ENCODE measurements at places on chromosomes 12 and 14.

GRCh38 chr14:94322648-94323570 lies at the start of gene SERPINA6:
Gene SERPINA6, minus strand, starts transcription at chr14:94323336. Its CDS starts 8,688 bp downstream, at chr14:94314648.
- DNase-seq: no peak

DNA sequence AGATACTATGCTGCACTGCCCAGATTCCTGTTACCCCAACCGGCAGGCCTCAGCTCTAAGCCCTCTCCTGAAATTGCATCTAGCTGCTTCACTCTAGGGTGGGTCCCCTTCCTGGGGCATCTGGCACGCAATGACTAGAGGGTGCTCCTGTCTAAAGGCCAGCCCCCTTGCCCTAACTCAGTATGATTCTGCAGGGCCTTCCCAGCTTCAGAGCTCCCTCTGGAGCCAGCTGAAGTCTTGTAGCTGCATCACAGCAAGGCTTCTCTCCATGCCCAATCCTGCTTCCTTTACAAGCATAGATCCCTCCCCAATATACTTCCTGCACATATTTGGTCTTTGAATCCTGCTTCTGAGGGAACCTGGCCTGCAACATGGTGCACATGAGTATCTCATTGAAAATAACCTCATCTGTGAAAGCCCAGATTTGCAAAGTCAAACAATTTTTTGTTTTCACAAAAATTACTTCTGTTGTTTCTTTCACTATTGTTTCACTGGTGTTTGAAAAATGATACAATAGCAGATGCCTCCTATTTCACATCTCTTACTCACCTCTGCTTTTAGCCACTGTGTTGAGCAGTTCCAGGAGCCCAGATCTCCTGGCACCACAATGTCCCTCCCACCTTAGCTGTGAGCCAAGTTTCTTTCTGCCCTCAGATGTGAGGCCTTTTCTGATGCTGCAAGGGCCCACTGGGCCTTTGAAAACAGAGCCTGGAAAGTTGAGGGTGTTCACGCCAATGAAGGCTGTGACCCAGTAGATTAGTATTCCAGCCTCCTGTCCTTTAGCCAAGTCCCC lies 169.5 kb upstream of the EGLN3 start:
- DNase-seq: peak; percentile 15

- no peak for DNase-seq
Observed at GRCh38 chr12:121036810-121037326, 2.2 kb downstream of the OASL start.

- peak; percentile 7 for DNase-seq
Observed at GRCh38 chr12:45878630-45879255, 111.6 kb downstream of the SCAF11 start.

GRCh38 chr14:92692822-92693226 lies 55.6 kb downstream of the LGMN start:
- DNase-seq: peak; percentile 95

GRCh38 chr14:103460415-103460814 lies 62.2 kb downstream of the CKB start:
- no peak for DNase-seq

DNA sequence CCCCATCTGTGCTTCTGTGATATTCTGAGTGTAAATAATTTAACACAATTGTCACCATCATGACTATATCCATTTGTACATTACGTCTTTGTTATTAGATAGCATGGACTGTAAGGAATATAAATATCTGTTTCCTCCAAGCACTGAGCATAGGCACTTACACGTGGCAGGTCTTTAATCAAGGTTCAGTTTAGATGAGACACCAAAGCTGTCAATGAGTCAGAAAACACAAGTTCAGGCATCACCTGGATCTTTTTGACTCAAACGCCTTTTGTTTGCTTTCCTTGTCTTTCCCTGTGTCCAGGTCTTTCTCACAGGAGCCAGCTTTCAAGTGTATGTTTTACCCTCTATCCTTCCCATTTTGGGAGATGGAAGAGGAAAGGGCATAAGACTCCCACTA lies 163.2 kb upstream of the CCDC198 start:
- no peak for DNase-seq

DNA sequence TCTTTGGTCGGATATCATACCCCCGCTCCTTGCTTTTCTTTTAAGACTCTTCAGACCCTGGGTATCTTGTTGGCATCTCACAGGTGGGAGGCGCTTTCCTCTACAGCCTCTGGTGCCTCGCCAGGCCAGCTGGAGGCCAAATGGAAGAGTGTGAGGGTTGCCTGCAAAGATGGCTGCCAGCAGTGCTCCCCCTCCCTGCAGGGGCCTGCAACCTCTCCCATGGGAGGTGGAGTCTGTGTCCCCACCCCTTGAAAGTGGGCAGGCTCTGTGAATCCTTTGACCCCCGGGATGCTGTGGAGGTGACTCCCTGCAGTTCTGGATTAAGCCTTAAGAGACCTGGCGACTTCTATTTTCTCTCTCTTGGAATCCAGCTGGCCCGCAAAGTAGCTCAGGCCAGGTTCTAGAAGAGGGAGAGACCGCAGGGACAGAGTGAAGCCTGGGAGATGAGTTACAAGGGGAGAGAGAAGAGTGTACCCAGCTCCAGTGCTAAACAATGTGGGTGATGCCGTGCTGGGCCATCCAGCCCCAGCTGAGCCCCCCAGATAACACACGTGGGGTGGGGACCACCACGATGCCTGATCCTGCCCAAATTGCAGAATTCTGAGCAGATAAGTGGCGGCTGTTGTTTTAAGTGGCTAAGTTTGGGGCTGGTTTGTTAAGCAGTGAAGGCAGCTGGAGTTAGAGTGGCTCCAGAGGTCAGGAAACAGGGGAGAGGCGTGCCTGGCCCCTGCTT lies 37.9 kb upstream of the NCOR2 start:
- no peak for DNase-seq

GRCh38 chr12:71556875-71557274 lies 106.8 kb downstream of the ZFC3H1 start:
- no peak for DNase-seq

DNA sequence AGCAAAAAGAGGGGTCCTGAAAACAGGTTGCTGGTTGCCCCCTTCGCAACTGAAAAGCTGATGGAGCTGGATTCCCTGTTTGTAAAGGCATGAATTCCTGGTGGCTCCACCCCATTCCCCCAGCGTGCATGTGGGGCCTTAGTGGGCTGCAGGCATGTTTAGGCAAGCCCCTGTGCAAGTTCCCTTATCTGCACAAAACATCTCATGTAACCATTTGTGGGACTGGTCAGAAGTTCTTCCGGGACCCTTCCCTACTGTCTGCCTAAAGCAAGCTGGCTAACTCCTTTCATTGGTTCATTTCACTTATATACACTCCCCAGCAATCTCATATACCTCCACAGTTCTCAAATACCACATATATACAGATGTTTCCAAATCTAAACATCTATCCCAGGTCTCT lies 24.0 kb upstream of the HIGD1C start:
- DNase-seq: no peak

DNA sequence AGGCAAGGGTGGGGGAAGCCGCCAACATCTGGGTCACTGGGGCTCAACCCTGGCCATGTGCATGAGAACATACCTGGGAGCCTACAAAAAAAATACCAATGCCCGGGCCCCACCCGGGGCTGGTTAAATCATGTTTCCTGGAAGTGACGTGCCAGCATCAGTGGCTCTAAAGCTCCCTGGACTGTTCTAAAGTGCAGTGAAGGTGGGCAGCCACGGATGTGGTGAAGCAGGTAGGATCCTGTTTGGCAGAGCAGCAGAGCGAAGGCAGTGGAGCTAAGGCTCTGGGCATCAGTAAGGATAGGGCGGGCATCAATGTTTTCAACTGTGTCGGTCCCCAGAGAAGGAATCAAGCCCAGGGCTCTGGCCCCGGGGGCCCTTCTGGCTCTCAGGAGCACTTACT lies 525 bp upstream of the GPR68 start:
- DNase-seq: no peak

DNA sequence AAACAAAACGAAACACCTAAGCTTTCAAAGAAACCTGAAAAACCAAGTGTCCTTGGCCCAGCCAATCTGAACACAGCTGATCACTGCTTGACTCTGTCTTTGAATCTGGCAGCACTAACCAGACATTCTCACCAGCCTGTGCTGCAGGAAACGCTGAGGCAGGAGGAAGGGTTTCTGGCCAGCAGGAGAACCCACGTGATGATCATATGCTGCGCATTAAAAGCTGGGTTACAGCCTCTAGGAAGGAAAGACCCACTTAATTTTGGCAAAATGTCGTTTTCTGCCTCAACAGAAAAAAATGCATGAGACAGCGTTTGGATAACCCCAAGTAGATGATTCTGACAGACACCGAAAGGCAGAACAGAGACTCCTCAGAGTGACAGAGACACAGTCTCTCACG lies 9.8 kb downstream of the APPL2 start:
- no peak for DNase-seq

DNA sequence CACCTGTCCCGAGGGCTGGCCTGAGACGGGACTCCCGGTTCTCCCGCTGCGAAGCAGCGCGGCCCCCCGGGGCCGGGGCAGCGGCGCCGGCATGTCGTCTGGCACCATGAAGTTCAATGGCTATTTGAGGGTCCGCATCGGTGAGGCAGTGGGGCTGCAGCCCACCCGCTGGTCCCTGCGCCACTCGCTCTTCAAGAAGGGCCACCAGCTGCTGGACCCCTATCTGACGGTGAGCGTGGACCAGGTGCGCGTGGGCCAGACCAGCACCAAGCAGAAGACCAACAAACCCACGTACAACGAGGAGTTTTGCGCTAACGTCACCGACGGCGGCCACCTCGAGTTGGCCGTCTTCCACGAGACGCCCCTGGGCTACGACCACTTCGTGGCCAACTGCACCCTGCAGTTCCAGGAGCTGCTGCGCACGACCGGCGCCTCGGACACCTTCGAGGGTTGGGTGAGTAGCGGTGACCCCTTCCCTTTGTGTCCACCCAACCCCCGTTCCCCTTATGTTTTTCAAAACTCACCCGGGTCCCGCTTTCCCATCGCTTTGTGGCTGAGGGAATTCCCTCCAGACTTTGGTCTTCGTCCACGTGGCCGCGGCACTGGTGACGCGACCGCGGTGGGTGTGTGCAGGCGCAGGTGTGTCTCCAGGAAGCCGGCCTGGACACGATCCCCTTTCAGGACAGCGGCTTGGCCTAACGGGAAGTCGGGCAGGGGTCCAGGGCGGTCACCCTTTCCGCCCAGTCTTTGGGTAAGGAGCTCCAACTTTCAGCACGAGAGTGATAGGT lies 826 bp downstream of the PRKCH start:
- no peak for DNase-seq

DNA sequence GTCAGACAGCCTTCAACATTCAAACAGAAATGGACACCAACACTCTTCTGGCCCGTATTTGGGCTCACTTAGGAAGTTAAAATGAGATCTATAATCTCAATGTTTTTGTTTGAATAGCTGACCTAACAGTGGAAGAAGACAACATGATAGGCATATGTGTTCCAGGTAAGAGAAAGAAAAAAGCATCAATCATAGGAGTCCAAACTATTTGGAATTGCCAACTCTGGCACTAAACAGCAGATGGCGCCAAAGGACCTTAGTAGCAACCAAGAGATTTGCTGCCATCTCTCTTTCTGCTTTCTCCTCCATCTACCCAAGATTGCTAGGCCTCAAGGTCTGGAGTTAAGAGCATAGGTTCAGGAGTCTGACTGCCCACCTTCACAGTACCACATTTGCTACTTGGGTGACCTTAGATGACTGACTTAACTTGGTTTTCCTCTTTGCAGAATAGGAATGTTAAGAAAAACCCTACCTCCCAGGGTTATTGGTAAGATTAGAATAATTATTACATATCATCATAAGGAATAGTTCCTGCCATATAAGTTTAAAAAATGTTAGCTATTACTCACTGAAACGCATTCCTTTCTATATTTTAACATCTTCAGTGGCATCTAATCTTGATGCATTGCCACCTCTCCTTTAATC lies 30.2 kb downstream of the PEX5 start:
- DNase-seq: no peak

DNA sequence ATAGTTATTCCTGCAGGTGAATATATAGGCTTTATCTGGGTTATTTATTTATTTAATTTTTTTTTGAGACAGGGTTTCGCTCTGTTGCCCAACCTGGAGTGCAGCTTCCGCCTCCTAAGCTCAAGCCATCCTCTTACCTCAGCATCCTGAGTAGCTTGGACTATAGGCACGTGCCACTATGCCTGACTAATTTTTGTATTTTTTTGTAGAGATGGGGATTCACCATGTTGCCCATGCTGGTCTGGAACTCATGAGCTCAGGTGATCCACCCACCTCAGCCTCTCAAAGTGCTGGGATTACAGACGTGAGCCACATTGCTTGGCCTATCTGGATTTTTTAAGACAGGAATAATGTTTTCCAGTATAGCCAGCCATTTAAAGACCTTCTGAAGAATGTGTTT lies 2.0 kb downstream of the RAN start:
- DNase-seq: no peak

DNA sequence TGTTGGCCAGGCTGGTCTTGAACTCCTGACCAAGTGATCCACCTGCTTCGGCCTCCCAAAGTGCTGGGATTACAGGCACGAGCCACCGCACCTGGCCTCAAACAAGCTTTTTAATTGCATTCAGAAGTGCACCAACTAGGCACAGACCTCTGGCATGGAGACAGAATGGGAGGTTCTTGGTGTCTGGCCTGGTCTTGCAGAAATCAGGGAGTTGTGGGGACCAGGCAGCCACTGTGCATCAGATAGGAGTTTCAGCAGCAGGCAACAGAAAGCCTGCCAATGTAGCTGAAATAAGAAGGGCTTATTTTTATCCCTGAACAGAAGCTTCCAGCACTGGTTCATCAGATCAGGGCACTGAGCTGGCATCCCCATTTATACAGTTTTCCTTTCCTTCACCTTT lies 22.2 kb upstream of the TCL1B start:
- DNase-seq: no peak

DNA sequence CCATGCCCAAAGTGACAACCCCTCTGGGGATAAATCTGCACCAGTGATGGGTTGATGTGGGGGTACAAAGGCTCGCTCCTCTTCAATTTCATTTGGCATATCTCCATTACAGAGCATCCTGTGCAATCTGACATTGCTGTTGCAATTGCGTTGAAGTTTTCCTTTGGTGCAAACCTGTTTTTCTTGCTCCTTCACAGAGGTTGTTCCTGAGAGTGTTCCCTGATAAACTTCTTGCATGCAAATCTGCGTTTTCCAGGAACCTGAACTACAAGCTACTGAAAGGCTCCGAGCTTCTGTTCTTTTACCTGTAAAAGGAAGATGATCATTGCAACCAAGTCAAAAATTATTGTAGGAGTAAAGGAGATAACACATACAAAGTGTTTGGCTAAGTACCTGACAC lies 26.1 kb downstream of the SERPINA11 start:
- DNase-seq: no peak

DNA sequence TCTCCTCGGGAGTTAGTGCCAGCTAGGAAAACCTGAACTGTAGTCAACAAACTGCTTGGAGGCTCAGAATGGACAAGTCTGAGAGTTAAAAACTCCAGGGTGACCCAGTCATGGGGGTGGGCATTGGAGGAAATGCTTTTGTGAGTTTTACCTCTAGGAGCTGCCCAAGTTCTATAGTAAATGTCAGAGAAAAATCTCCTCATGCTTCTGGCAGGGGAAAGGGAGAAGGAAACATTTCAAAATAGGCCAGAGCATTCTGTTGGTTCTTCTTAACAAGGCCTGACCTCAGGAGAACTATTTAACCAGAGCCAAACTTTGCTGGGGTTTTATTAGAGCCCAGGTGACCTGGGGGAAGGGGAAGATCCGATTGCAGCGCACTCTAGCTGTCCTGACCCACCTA lies 12.3 kb downstream of the NINJ2 start:
- no peak for DNase-seq

- peak; percentile 72 for DNase-seq
Observed at GRCh38 chr12:109899783-109900751, at the start of gene TCHP. Gene TCHP, plus strand, starts transcription at chr12:109900274. Its CDS starts 2,753 bp downstream, at chr12:109903027.

GRCh38 chr14:68886109-68886434 lies 93.0 kb downstream of the ACTN1 start:
- no peak for DNase-seq

- DNase-seq: no peak
Observed at GRCh38 chr12:89203144-89203543, 149.2 kb downstream of the DUSP6 start.

- DNase-seq: no peak
Observed at GRCh38 chr14:95353664-95354063, 34.0 kb upstream of the CLMN start.

Data from DMS153 (cell line).